ENCODE measurements at places on chromosomes 4 and X.

DNA sequence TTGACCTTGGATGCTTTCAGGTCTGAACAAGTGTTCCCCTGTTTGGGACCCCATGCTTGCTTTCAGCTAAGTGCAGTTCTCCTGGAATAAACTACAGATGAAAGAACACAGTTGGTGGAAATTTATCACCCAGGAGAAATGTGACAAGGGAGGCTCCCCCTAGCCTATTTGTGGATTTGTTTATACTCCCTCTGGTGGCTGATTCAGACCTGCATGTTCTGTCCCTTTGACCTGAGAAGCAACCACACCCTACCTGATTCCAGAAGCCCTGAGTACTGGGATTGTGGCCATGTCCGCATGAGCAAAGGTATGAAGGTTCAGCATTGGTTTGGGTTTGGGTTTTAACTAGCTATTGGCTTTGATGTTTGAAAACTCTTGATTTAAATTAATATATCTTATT lies 440.9 kb downstream of the MID1IP1 start:
- no peak overlapping the region for H3K4me3 ChIP-seq
- H3K27ac ChIP-seq, result no peak overlapping the region
- no peak for DNase-seq
- H3K4me1 ChIP-seq, result no peaks in the 10 kb centered on the region

DNA sequence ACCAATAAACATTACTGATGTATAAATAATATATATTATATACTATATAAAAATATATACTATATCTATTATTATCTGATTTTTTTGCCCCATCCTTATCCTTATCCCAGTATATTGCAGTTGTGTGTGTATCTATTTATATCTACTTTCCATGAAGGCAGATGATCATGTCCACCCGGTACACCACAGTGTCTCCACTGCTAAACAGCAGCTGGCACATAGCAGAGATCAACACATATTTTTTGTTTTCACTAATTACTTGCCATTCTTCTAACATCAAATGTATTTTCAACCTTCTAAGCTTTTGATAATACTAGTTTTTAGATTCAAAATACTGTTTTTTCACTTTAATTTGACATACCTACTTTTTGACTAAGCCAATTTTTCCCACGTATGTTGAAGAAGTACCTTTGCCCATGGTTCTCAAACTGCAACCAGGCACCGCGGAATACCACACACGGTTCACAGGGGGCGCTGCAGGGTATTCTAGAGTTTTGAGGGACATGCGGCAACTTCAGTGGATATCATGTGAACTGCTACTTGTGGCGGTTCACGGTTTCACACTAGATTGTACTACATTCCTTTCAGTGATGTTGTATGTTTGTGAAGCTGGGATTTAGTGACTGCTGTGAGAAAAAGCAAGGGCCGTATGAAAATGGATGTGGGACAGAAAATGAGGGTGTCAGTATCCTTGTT lies 182.5 kb upstream of the NPY2R start:
- H3K27ac ChIP-seq, result no peak overlapping the region
- H3K27me3 ChIP-seq, result no peaks in the 10 kb centered on the region
- H3K36me3 ChIP-seq, result no peaks in the 10 kb centered on the region
- DNase-seq, result peak; percentile 26
- H3K4me3 ChIP-seq, result no peak overlapping the region

- H3K27me3 ChIP-seq, result no peaks in the 10 kb centered on the region
- H3K36me3 ChIP-seq, result no peaks in the 10 kb centered on the region
- H3K27ac ChIP-seq, result no peak overlapping the region
- H3K4me1 ChIP-seq, result peaks cover 27% of the 10 kb centered on the region
- no peak overlapping the region for H3K4me3 ChIP-seq
Observed at GRCh38 chr4:98514741-98515469, 143.5 kb downstream of the TSPAN5 start.

GRCh38 chrX:123324625-123325024 lies 140.5 kb downstream of the GRIA3 start:
- H3K27ac ChIP-seq, result no peak overlapping the region
- no peaks in the 10 kb centered on the region for H3K36me3 ChIP-seq
- no peaks in the 10 kb centered on the region for H3K27me3 ChIP-seq
- no peak for DNase-seq

DNA sequence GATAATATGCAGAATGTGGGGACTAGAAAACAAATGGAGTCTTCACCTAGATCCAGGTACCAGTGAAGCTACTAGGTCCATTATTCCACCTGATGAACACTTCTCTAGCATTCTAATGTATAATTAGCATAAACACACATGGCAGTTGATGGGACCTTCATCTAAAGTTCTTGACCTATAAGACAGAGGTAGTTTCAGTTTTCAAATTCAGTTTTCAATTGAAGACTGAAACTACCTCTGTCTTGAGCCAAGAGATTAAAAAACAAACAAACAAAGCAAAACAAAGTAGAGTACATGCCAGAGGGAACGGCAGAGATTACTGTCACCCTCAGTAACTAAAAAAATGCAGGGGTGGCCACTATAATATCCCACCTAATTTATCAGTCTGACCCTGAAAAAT lies 199.9 kb upstream of the NEIL3 start:
- H3K4me3 ChIP-seq, result no peak overlapping the region
- H3K4me1 ChIP-seq, result no peaks in the 10 kb centered on the region

DNA sequence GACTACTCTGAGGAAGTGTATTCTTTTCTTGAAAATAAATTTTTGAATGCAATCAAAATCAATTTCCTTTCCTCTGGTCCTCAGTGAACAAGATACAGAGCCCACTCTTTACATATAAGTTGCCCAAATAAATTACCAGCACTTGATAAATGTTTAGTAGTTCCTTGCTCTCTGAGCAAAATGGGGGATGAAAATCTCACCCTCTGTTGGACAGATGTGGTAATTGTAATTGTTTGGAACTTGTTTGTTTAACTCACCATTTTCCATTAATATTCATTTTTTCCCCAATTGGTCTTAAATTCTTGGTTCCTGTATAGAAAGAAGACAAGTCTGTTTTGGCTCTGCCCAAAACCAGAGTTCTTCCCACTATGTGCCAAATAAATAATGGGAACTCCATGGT lies 146.3 kb downstream of the LDB2 start:
- no peak overlapping the region for H3K4me3 ChIP-seq
- H3K36me3 ChIP-seq, result peaks cover 17% of the 10 kb centered on the region
- H3K27ac ChIP-seq, result no peak overlapping the region
- no peaks in the 10 kb centered on the region for H3K27me3 ChIP-seq

DNA sequence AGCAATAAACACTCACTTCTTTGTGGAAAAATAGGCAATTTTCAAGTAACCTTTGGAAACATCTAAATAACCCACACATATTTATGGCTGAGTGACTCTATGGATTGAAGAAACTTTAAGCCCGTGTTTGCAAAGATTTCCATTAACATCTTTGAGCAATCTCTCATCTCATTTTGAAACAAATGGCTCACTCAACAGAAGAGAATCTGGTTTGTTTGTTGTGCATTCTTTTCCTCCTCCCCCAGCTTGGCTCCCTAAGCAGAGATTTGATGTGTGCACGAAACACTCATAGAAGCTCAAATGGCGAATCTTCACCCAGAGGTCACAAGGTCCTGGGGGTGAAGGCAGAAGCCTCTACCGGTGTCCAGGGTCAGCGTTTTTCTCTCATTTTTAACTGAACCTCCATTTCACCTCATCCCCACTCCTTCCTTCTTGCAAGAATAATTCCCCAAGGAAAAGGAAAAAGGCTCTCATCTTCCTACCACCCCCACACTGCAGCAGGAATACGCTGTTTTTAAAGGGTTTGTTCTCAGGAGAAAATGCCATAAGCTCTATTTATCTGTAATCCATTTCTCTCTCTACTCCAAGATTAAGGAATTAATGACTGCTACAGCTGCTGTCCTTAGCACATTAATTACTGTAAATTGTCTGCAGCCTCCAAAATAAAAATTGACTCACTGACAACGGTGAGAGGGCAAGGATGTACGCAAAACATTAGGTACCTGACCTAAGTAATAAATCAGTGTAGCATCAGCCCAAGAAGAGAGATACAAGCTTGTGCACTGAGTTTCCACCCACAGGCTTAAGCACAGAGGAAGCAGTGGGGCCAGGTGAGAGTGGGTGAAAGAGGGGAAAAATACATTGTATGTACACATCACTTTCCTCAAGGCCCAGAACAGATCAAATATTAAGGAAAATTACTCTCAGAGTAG lies 307.6 kb upstream of the NOCT start:
- no peak overlapping the region for H3K4me3 ChIP-seq
- H3K36me3 ChIP-seq, result no peaks in the 10 kb centered on the region
- H3K27ac ChIP-seq, result no peak overlapping the region
- H3K27me3 ChIP-seq, result no peaks in the 10 kb centered on the region
- no peak for DNase-seq

GRCh38 chrX:124895947-124896346 lies 423.7 kb upstream of the TEX13C start:
- no peak overlapping the region for H3K27ac ChIP-seq
- H3K36me3 ChIP-seq, result no peaks in the 10 kb centered on the region
- H3K4me3 ChIP-seq, result no peak overlapping the region
- no peaks in the 10 kb centered on the region for H3K27me3 ChIP-seq

- H3K4me3 ChIP-seq, result no peak overlapping the region
- DNase-seq, result no peak
- H3K36me3 ChIP-seq, result no peaks in the 10 kb centered on the region
- H3K27ac ChIP-seq, result no peak overlapping the region
- H3K4me1 ChIP-seq, result no peaks in the 10 kb centered on the region
Observed at GRCh38 chr4:128225148-128225547, 62.5 kb downstream of the PGRMC2 start.

- H3K36me3 ChIP-seq, result no peaks in the 10 kb centered on the region
- no peaks in the 10 kb centered on the region for H3K4me1 ChIP-seq
- H3K27me3 ChIP-seq, result no peaks in the 10 kb centered on the region
- H3K4me3 ChIP-seq, result peak overlapping the region; percentile 68
- no peak for DNase-seq
Observed at GRCh38 chrX:71095033-71095432, 618 bp upstream of the FOXO4 start.

GRCh38 chr4:6421397-6421796 lies 51.0 kb downstream of the PPP2R2C start:
- H3K4me3 ChIP-seq, result no peak overlapping the region
- no peaks in the 10 kb centered on the region for H3K4me1 ChIP-seq
- no peaks in the 10 kb centered on the region for H3K36me3 ChIP-seq
- H3K27ac ChIP-seq, result no peak overlapping the region
- peaks cover 1% of the 10 kb centered on the region for H3K27me3 ChIP-seq

DNA sequence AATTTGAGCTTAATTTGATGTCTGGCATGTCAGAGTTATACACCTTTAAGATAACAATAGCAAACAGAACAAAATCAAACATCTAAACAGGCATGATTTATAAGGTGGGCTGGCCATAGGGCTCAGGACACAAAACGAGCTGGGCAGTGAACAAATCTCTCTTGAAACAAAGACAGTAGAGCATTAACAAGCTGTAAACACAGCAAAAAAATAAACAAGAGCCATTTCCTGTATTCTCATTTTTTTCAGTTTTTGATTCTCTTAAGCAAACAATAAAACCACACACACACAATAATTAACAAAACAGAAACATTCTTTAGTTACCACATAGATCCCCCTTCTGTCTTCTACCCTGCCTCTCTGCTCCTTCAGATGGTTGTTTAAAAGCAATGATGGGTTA lies 68.3 kb upstream of the TMEM150C start:
- H3K27ac ChIP-seq, result no peak overlapping the region
- no peaks in the 10 kb centered on the region for H3K27me3 ChIP-seq
- no peaks in the 10 kb centered on the region for H3K4me1 ChIP-seq
- H3K4me3 ChIP-seq, result no peak overlapping the region

GRCh38 chrX:133215017-133215416 lies 3.1 kb downstream of the TFDP3 start:
- H3K4me1 ChIP-seq, result no peaks in the 10 kb centered on the region
- no peaks in the 10 kb centered on the region for H3K36me3 ChIP-seq
- H3K4me3 ChIP-seq, result no peak overlapping the region
- no peak for DNase-seq

DNA sequence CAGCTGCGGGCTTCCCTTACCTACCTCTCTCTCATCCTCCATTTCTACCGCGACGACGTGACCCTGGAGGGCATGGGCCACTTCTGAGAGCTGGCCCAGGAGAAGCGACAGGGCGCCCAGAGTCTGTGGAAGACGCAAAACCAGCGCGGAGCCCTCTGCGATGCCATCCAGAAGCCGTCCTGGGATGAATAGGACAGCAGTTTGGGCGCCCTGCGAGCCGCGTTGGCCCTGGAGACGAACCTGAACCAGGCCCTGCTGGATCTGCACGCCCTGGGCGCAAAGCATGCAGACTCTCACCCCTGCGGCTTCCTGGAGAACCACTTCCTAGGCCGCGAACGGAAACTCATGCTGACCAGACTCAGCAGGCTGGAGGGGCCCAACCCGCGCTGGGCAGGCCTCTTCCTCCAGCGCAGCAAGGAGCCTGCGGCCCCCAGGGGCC lies 52.7 kb upstream of the TMPRSS11F start:
- no peaks in the 10 kb centered on the region for H3K27me3 ChIP-seq
- no peak overlapping the region for H3K27ac ChIP-seq
- H3K4me1 ChIP-seq, result no peaks in the 10 kb centered on the region
- H3K36me3 ChIP-seq, result no peaks in the 10 kb centered on the region
- DNase-seq, result peak; percentile 52

Measured in heart left ventricle (tissue), 16 donors.